ENCODE measurements at places on chromosomes 2 and 18. TPM values are rescaled to one million over a fixed set of nuclear protein-coding genes. Genes with fewer than 3 reads are reported as not detected.

Gene MYL1
- not detected for total RNA-seq

Gene RAB17
- 59.6 TPM for total RNA-seq

Gene CCDC148
- 0.33 TPM for total RNA-seq

Gene PDCD1
- not detected for total RNA-seq

Gene ACTR1B
- total RNA-seq = 33.0 TPM

Gene PFN4
- total RNA-seq = not detected

Gene MROH2A
- not detected for total RNA-seq

Gene KYNU
- 134 TPM for total RNA-seq

Gene CNTNAP5
- total RNA-seq = not detected

Gene ITPRIPL1
- under 0.01 TPM for total RNA-seq

Gene ELAC1
- 5.2 TPM for total RNA-seq

Gene CIB4
- total RNA-seq = not detected

Gene CNGA3
- not detected for total RNA-seq

Gene PSTPIP2
- 1.3 TPM for total RNA-seq

Gene ARHGAP28
- total RNA-seq = 1.7 TPM

Gene EMILIN1
- total RNA-seq = 4.8 TPM

Gene MAP2
- 6.0 TPM for total RNA-seq

Gene GYPC
- total RNA-seq = 238 TPM

Gene ANKRD36B
- 63.7 TPM for total RNA-seq

Gene CRACDL
- total RNA-seq = under 0.01 TPM

Gene RGPD4
- total RNA-seq = not detected

Gene TMEM178A
- not detected for total RNA-seq

Gene SAG
- not detected for total RNA-seq

Gene KLF7
- total RNA-seq = 9.3 TPM

Gene CDCA7
- 7.3 TPM for total RNA-seq

Gene PLGLB1
- 1.1 TPM for total RNA-seq

Gene MBOAT2
- total RNA-seq = 22.4 TPM

Gene CCL20
- 0.33 TPM for total RNA-seq

Gene BCL2
- total RNA-seq = 19.3 TPM

Gene TRIM43
- not detected for total RNA-seq

Gene RESP18
- not detected for total RNA-seq

Gene TET3
- total RNA-seq = 3.4 TPM

Gene LOXHD1
- total RNA-seq = not detected

Gene EFR3B
- total RNA-seq = 42.1 TPM

Gene SPEG
- total RNA-seq = 0.36 TPM

Gene MAP3K19
- not detected for total RNA-seq

Gene DNER
- total RNA-seq = 20.3 TPM

Gene GAREM1
- total RNA-seq = 12.0 TPM

Gene GATA6
- total RNA-seq = under 0.01 TPM

Gene SERPINB13
- not detected for total RNA-seq

Gene BIN1
- total RNA-seq = 52.3 TPM

Gene TTR
- total RNA-seq = not detected

Gene NDUFV2
- total RNA-seq = 182 TPM

Gene LIMS3
- 0.15 TPM for total RNA-seq

Gene RAPH1
- total RNA-seq = 17.1 TPM

Gene SH2D6
- 1.4 TPM for total RNA-seq

Gene OXER1
- total RNA-seq = not detected

Gene CBLN2
- total RNA-seq = not detected
